RPMI8226 (cell line): ENCODE measurements at places on chromosomes 3 and 15.
A peak's percentile ranks its signal among the peaks of the same experiment; 100 is the strongest.

DNA sequence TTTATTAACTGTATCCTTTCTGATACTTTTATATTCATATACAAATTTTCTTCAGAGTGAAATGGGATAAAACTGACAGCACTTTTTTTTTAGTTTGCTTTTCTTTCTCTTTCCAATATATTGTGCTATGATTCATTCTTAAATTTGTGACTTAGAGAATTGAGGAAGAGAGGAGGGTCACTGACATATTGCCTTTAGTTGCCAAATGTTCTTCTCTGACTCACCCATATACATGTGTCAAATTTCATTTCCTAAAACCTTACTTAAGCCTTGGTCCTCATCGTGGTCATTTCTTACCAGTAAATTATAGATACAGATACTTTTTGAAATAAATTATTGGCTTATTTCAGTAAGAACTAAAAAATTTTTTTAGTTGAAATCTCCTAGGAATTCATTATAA lies 53.9 kb downstream of the CLASP2 start:
- no peak for DNase-seq

DNA sequence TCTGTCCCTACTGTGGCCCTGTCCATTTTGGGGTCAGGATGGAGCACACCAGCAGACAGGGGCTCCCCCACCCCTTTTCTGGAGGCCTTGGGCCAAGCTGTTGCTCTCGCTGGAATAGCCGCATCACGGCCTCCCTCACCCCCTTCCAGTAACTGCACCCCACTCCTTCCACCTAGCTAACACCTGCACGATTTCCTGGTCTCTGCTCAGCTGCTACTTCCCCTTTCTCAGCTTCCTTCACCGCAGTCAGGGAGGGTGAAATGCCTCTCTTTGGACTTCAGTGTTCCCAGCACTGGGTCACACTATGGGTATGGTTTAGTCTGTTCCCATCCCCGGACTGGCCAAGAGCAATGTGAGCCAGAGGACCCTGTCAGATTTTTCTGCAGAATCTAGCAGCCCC lies 400.2 kb downstream of the MCTP2 start:
- DNase-seq = peak; percentile 62

- DNase-seq = no peak
Observed at GRCh38 chr3:172070802-172071201, 31.4 kb downstream of the FNDC3B start.

DNA sequence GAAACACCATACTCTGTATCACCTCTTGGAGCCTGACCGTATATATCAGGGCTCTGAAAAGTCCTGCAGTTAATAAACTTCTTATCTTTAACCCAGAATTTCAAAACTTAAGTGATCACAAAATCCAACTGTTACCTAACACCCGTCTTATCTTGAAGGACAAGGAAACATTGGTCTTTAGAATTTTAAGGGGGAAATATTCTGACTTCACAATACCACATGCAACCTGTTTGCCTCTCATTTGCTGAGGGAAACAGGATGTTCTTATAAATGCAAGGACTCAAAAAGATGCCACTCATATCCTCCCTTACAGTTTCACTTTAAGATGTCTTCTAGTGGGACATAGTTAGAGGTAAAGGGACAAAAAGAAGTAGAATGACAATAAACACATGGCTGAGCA lies 67.9 kb downstream of the CRTC3 start:
- no peak for DNase-seq

GRCh38 chr3:134496471-134497071 lies 10.7 kb downstream of the CEP63 start:
- no peak for DNase-seq

DNA sequence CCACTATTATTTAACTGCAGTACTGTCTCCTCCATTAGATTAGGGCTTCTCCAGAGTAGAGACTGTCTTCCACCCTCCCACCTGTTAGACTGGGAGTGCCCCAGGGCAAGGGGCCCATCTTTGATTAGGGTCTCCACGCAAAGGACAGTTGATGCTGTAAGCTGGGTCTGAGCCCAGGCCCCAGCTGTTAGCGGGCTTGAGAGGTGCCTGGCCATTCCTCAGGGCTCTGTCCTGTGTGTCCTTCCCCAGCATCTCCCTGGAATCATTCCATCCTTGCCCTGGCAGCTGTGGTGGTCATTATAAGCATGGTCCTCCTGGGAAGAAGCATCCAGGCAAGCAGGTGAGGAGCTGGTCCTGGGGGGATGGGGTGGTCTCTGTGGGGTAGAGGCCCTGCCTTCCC lies 6.1 kb downstream of the SLC51B start:
- no peak for DNase-seq

- no peak for DNase-seq
Observed at GRCh38 chr15:28098766-28099554, at the start of gene OCA2. TSS of gene OCA2 (minus strand) at chr15:28099315. CDS start at chr15:28081874, 17,441 bp downstream.

DNA sequence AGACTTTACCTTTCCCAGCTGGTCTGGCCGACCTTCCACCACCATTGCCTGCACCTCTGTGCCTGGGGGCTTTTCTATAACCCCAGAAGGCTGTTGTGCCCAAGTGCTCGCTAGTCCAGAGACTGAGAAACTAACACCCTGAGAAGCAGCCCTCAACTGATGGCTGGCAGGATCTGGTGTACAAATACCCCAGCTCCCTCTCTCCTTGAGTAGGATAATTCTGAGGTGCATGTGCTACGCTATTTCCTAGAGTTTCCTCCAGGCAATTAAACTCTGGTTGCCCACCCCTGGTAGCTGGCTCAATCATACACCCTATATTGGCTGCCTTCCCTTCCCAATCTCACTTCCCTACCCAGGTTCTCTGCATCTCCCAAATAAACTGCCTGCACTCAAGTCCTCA lies 11.5 kb upstream of the SLC6A1 start:
- DNase-seq = no peak

GRCh38 chr15:88624156-88624970 lies 3.2 kb downstream of the AEN start:
- DNase-seq = peak; percentile 70

GRCh38 chr3:119600732-119601131 lies 3.0 kb downstream of the PLA1A start:
- peak; percentile 43 for DNase-seq

DNA sequence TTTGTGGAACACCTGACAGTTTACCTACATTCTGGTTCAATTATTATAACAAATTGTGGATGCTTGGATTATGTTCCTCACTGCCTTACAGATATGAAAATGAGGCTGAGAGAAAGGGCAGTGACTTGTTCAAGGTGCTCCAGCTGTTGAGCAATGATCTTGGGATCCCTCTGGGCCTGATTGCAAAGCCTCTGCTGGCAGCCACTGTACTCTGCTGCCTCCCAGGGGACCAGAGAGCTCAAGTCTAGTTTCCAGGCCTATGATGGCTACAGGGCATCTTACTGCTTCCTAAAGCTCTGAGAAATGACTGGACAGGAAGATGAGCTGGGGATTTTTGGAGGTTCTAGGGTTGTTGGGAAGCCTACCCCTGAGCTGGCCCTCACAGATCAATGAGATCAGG lies 2.3 kb upstream of the SHC4 start:
- peak; percentile 31 for DNase-seq

GRCh38 chr3:127740136-127740915 lies 67.6 kb downstream of the ABTB1 start:
- no peak for DNase-seq

- no peak for DNase-seq
Observed at GRCh38 chr3:51434110-51434509, 43.0 kb downstream of the RBM15B start.

- peak; percentile 19 for DNase-seq
Observed at GRCh38 chr3:154040283-154040682, 80.9 kb upstream of the ARHGEF26 start.

- DNase-seq = no peak
Observed at GRCh38 chr3:181948286-181948685, 236.6 kb downstream of the SOX2 start.

GRCh38 chr15:25378501-25378901 lies 60.3 kb downstream of the UBE3A start:
- no peak for DNase-seq

DNA sequence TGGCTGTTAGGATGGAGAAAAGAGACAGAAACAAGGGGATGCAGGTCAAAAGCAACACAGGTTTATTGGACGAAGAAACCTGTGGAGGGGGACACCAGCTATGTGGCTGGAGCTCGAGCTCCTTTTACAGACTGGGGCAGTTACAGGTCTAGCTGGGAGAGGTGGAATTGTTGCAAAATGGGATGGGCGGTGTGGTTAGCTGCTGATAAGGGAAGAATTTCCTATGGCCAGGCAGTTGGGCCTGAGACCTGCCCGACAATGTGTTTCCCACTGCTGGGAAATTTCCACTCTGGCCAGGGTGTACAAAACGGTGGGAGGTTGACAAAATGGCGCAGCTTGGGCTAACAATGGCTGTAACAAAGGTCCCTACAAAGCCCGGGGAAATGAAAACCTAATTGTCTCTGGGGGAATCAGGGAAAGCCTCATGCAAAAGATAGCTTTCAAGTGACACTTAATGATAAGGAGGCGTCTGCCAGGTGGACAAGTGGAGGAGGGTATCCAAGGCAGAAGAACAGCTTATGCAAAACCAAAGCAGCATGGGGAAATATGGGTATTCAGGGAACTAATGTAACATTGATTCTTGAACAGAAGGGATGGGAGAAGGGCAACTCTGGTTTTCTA lies 137.4 kb upstream of the SGO1 start:
- DNase-seq = no peak

- DNase-seq = no peak
Observed at GRCh38 chr3:194102436-194102835, 33.5 kb upstream of the HES1 start.

DNA sequence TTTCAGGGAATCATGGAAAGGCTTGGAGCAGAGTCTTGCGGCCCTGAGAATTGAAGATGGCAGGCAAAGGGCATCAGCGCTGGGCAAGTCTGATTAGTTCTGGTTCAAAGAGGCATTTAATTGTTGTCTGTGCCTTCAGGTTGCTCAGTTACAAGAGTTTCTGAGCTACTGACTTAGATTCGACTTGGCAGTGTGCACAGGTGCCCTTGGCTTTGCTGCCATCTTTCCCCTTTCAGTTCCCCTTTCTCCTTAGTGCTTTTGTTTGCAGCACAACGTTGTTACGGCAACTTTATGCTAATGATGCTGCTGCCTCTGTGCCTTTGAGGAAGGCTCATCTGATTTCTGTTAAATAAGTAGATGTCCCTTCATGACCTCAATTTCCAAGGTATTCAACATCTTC lies 12.5 kb downstream of the P2RY14 start:
- DNase-seq = peak; percentile 97

DNA sequence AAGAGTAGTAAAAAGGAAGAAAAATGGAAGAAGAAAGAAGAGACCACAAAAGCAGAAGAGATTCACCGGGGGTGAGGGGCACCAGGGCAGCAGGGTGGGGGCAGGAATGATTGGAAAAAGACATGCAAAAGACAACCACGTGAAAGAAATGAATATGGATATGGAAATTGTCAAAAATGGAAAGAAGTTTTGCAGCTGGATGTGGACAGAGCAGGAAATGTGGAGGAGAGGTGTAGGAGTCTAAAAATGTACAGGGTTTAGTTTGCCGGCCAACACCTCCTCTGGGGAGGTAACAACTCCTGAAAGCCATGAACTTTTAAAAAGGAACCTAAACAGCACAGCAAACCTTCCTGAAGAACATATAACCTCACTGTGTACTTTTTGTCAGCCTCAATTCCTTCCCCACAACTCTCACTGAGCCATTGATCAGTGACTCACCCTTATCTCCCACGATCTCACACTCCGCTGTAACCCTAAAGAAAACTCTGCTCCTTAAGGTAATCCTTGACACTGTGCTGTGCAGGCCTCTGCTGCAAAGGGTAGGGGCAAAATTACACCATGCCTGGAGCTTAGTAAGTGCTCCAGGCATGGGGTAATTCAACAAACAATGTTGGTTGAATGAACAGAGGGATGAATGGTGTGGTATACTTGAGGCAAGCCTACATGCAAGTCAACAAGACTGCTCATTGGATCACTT lies 100.2 kb upstream of the BOC start:
- DNase-seq = no peak

DNA sequence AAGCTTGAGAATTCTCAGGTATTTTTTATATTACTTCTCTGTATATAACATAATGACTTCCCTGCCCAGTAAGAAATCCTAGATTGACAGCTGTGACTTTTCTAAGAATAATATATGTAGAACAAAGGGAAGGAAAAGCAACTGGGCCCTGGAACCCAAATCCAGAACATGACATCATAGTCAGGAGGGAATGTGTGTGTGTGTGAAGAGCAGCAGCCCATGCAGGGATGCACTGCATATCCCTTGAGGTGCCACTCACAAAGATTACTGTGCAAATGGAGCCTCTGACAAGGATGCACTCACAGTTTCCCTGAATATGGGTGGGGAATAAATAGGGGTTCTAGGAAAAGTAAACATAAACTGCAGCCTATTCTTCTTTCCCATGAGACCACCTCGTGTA lies 279.5 kb downstream of the NEK10 start:
- DNase-seq = no peak

GRCh38 chr3:131708241-131708640 lies 205.5 kb upstream of the MRPL3 start:
- DNase-seq = no peak

DNA sequence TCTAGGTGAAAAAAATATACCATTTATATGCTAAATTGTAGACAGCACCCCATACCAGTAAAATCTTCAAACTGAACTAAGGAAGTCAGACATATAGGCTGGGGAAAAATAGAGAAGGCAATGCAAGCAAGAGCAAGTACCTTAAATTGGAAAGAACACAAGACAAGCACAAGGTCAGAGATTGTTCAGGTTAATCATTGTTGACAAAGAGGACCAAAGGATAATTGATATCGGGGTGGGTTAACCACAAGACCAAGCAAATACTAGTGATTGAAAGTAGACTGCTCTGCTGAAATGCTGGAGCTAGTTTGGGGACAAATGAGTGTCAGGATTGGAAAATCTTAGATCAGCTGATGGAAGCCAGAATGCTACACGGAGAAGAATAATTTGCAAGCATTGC lies 499.8 kb downstream of the ROBO2 start:
- no peak for DNase-seq

DNA sequence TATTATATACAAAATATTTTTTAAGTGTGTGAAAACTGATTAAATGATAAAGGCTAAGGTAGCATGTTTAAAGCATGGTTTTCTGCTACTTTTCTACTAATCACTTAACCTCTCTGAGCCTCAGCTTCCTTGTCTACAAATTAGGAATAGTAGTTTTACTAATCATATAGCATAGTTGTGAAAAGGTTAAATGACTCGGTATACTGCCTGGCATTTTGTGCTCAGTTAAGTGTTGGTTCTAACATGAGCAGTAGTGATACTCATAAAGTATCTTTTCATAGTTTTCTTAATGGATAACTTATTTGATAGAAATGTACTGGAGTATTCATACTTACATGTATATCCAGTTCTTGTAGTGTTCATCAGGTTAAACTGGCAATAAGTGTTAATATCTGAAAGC lies 13.6 kb downstream of the RASA2 start:
- no peak for DNase-seq
